Karpas-422 (cell line): ENCODE measurements at places on chromosomes 5 and 9.
A peak's percentile ranks its signal among the peaks of the same experiment; 100 is the strongest.

DNA sequence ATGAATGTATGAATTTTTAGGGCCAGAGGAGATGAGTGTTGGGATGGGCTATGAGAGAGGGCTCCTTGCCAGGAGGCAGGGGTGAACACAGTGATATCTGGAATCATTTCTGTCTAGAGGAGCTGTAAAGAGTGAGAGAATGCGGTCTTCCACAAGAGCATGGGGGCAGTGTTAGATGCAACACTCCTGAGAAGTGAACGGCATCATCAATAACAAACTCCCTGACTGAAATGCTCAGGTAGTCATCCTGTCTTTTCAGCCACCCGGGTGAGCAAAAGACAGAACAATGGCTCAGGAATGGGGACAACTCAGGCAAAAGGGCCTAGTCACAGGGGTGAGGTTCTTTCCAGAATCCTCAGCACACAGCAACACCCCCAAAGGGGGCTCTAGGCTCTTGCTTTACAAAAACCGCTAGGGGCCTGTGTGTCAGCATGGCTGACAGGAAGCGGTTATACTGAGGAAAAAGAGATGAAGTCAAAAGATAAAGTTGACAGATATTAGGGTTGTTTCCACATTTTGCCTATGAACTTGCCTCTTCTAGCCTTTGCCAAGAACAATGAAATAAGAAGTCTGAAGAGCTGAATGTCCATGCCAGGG is 104.6 kb upstream of the LRRTM2 start:
- no peak for DNase-seq

GRCh38 chr5:179427032-179427675 is 81.9 kb upstream of the ADAMTS2 start:
- DNase-seq = no peak

GRCh38 chr5:53569453-53569852 is 9.0 kb downstream of the NDUFS4 start:
- no peak for DNase-seq

- DNase-seq = no peak
Measured at GRCh38 chr9:99221266-99221620, 499 bp downstream of the ALG2 start.

- DNase-seq = no peak
Measured at GRCh38 chr5:147396070-147396823, 113.6 kb downstream of the DPYSL3 start.

DNA sequence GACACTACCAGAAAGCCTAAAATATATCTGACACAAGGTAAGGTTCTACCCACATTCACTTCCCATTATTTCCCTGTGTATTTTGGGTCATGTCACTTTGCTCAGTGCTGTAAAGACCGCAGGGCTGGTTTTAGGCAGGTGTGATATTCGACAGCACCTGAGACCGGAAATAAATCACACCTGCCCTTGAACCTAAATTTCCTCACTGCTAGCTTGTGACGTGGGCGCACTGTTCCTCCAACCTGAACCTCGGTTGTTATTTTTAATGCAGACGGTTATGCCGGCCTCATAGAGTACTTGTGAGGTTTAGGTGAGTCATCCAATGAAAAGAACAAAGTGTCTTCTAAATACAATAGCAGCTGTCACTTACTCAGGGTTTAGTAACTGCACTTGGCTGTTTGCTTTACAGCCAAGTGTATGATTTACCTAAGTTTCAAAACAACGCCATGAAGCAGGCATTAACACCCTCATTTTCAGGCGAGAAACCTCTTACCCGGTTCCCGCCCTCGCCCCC is 20.7 kb upstream of the ZNF782 start:
- no peak for DNase-seq

DNA sequence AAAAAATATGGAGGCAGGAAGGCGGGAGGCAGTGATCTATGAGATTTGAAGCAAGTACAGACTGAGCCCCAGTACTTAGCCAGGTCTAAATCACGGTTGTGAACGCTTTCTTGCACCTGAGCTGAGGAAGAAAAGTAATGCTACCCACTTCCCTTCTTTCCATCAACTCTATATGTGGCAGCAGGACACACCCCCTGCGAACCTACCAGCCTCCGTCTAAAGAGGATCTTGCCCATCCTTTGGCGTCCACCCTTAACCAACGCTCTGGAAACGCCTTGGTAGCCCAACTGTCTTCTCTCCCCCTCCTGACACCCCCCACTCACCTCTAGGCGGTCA is 545 bp downstream of the HMGCS1 start:
- peak; percentile 83 for DNase-seq

- no peak for DNase-seq
Measured at GRCh38 chr9:27467486-27467885, 56.6 kb upstream of the IFNK start.

GRCh38 chr5:72788866-72789505 is 27.5 kb upstream of the TNPO1 start:
- no peak for DNase-seq

DNA sequence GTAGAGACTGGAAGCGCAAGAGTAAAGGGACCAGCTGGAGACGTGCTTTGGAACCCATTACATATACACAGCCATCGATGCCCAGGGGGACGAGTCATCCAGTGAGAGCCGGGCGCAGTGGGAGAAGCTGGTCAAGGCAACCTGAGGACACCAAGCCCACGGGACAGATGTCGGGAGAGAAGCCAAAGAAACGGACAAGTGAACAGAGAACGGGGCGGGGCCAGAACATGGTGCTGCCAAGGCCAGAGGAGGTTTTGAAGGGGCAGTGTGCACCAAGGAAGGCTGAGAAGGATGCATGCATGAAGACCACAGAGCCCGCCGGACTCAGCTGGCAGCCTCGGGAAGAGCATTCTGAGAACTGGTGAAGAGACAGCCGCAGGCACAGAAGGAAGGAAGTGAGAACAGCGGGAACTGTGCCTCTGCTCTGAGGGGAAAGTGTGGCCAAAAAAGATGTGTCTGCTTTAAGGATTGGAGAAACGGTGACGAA is 20.3 kb downstream of the CAMSAP1 start:
- DNase-seq = no peak

- DNase-seq = peak; percentile 42
Measured at GRCh38 chr5:89878140-89879132, 531.1 kb downstream of the CETN3 start.

- peak; percentile 50 for DNase-seq
Measured at GRCh38 chr5:87069974-87070608, 197.6 kb upstream of the RASA1 start.

DNA sequence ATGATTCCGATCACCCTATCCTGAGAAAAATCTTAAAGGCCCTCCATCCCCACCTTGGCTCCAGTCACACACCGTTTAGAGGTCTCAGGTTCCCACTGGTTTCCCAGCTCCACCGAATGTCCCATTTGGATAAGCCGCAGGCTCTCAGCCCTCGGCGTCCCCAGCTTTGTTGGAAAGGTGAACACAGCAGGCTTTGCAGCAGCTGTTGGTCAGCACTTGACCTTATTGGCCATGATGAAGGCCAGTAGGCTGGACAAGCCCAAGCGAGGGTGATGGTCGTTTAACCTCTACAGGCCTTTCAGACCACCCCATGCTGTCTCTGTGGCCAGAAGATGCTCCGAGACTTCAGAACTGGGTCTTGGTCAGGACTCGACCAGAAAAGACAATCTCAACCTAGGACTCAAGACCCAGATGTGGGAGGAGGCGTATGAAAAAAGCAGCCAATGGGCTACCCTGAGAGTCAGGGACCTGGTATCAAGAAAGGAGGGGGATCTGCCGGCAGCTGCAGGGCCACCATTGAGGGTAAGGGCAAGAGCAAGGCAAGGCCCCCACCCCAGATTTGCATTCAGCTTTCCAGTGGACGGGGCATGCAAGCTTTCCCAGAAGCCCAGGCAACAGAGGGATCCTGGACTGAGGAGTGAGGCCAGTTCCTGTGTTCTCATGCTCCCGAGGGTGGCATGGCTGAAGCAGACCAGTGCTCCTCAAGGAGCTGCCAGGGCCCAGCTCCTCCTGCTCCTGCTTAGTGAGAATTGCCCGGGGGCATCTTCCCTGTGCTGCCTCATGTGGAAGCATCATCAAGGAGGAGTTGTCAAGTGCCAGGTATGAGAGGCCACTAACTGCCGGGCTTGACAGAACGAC is 13.4 kb downstream of the UBE2QL1 start:
- DNase-seq = no peak

GRCh38 chr9:112751056-112751795 is 666 bp downstream of the SNX30 start:
- DNase-seq = peak; percentile 67

DNA sequence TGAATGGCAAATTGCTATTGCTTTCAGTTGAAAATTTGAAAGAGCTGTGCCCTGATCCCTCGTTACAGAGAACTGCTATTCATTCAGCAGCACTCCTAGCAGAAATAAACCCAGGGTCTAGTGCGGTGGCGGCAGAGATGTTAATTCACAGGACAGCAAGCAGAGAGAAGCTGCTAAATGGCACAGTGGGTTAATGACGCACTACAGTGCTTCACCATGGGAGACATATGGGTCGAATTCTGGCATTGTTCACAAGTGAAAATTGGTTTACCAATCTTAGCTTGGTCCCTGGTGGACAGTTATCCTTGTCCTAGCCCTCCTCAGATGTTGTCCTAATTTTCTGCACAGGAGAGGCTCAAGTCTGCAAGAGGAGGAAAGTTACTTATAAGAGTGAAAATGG is 807.4 kb downstream of the TLE1 start:
- no peak for DNase-seq

- DNase-seq = no peak
Measured at GRCh38 chr9:112203536-112203935, 28.4 kb upstream of the SUSD1 start.

DNA sequence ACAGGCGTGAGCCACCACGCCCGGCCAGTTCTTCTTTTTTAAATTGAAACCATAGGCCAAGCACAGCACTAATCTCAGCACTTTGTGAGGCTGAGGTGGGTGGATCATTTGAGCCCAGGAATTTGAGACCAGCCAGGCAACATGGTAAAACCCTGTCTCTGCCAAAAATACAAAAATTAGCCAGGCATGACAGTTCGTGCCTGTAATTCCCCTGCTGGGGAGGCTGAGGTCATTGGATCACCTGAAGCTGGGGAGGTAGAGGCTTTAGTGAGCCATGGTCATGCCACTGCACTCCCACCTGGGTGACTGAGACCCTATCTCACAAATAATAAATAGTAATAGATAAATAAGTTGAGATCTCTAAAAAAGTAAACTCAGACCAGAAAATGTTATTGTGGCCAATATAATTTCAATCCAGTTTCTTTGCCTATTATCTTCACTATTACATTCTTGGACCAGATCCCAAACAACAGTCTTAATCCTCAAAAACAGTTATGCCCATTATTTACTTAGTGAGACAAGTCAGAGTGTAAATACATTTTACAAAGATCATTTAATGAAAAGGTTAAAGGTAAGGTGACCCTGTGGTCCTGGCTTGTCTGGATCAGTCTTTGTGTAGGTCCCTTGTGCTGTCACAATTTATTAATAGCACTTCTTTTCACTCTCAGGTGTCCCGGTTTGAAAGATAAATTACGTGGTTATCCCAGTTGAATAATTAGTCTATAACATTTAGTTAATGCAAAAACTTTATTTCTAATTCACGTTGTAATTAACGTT is 53.6 kb downstream of the RAB24 start:
- no peak for DNase-seq

DNA sequence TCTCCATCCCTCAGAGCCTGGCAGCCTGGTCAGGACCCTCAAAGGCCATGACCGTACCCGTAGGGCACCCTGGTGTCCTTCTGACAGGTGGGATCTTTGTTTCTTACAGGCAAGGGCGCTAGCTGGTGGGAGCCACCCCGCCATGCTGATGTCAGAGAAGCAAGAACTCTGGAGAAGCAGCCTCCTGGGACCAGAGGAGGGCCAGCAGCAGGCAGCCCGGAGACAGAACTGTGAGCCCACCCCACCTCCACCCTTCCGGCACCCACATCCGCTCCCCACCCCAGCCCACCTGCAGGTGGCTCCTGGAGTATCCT is 42.2 kb upstream of the IL17B start:
- no peak for DNase-seq

DNA sequence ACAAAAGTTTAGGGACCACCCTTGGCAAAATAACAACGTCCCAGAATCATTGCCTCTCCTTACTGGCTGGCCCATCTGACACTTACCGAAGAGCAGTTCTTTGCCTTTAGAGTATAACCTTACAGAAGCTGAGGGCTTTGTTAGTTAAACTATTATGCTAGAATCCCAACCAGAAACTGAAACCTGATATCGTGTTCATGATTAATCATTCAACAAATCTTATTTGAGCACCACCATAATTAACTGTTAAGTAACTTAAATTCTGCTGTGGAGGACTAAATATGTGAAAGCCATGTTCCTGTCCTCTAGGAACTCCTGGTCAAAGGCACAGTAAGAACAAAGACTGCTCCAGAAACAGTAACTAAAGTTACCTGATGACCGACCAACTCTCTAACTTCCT is 104.9 kb downstream of the ARL15 start:
- DNase-seq = no peak

DNA sequence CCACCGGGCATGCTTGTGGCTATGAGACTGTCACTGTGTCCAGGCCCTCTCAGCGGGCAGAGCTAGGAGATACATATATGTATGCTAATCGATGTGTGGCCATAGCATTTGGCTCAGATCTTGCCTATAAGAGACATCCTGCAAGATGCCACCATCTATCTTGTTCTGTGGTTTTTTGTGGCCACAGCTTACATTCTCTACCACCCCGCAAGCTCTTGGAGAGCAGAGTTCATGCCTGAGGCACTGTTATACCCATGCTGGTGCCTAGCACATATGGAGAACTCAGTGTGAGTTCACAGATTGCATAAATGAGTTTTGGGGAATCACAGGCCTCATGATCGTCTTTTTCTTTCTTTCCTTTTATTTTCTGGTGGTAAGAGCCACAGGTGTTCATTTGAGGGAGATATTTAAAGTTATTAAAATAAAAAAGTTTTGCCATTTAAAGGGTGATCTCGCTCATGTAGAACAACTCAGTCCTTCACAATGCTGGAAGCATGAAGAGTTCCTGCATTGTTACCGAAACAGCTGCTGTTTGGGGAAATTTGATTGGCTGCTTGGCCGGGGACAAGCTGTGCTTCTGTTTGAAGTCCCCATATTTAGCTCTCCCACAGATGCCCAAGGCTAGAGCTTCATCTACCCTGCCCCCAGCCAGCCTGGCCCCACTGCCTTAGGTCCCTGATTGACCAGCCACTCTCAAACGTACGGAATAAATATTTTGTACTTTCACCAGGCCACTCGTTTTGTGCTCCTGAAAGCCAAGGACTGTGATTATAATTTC is 169.2 kb upstream of the MAP1B start:
- DNase-seq = no peak

DNA sequence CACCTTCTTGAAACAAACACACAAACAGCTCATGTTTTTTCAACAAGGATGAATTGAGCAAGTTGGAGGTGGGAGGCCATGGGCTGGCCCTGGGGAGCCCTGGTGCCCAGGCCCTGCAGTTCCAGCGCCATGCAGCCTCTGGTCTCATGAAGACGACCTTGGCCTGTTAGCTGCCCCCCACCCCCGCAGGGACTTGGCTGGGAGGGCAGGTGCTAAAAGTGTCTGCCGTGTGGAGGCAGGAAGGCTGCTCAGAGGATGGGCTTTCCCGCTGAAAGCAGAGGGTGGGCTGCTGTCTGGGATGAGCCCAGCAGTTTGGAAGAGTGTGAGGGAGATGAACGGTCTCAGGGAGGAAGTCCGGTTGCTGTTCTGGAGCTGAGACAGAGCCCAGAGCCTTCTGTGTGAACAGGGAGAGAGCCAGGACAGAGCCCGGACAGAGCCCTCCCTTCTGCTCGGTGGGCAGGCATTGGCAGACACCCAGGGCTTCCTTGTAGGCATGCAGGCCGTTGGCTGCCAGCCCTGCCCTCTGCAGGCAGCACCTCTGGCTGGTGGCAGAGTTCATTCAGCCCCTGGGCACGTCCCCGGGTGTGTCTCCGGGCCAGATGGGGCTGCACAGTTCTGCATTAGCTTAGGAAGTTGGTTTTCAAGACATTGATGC is 18.7 kb downstream of the ROPN1L start:
- DNase-seq = no peak

GRCh38 chr9:37914701-37915358 is 10.9 kb upstream of the SLC25A51 start:
- DNase-seq = no peak
